Stimulated activated CD8-positive, alpha-beta memory T cell treated with anti-CD3 and anti-CD28 coated beads, Interleukin-15, amount 100 ng/mL, for 4 hours (primary cell): ENCODE measurements at places on chromosomes 5 and 9.

- DNase-seq, result no peak
Measured at GRCh38 chr5:154642499-154643245, 112.5 kb upstream of the LARP1 start.

GRCh38 chr5:173329491-173330337 lies 1.5 kb upstream of the STC2 start:
- DNase-seq, result no peak

DNA sequence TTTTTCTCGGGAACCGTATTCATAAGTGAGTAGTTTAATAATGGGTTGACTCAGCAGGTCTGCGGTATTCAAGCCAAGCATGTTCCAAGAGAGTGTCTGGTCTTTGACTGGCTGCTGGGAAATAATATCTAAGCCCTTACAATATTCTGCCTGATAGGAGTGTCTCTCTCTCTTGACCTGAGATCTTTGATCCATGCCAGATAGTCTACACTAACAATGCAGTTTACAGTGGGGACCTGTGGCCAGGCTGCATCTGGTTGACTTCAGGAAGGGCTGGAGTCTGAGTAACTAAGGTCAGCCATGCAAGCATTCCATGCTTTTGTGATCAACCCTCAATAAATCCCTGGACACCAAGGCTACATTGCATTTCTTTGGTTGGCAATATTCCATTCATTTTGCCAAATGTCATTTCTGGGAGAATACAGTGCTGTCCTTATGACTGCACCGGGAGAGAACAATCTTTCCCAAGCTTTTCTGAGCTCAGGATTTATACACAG lies 195.5 kb downstream of the SEMA5A start:
- no peak for DNase-seq

GRCh38 chr5:17217493-17218352 lies at the start of gene BASP1:
BASP1 (plus strand) TSS chr5:17217631; CDS start chr5:17275217, 57,586 bp downstream.
- DNase-seq, result no peak

DNA sequence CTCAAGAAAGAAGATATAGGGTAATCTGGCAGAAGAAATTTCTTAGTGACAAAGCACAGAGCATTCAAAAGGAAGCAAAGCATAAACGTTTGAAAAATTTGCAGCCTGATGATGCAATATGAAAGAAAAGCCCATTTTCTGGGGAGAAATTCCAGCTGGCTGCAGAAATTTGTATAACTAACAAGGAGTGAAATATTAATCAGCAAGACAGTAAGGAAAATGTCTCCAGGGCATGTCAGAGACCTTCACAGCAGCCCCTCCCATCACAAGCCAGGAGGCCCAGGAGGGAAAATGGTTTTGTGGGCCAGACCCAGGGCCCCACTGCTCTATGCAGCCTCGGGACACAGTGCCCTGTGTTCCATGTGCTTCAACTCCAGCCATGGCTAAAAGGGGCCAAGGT lies 359.4 kb downstream of the HINT1 start:
- DNase-seq, result no peak

DNA sequence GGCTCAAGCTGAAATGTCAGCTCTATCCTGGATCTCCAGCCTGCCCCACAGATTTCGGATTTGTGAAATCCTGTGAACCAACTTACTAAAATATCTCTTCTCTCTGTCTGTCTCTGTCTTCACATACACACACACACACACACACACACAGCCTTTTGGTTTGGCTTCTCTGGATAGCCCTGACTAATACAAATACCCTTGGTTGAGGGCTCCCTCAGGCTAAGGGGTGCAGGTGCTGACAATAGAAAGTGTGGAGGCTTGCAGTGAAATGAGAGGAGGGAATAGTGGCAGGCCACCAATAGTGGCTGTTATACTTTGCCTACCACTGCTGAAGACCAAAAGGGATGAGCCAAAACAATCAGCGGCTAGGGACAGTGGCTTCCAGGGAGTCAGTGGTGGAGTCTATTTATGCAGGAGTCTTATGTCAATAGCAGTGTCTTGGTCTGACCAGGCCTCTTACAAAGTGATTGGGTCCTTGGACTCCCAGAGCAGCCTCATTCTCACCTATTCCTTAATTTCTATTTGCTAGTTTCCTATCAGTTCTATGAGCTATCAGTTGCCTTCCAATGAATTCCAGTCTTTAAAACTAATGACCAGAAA lies 93.2 kb upstream of the GAS1 start:
- DNase-seq, result no peak

DNA sequence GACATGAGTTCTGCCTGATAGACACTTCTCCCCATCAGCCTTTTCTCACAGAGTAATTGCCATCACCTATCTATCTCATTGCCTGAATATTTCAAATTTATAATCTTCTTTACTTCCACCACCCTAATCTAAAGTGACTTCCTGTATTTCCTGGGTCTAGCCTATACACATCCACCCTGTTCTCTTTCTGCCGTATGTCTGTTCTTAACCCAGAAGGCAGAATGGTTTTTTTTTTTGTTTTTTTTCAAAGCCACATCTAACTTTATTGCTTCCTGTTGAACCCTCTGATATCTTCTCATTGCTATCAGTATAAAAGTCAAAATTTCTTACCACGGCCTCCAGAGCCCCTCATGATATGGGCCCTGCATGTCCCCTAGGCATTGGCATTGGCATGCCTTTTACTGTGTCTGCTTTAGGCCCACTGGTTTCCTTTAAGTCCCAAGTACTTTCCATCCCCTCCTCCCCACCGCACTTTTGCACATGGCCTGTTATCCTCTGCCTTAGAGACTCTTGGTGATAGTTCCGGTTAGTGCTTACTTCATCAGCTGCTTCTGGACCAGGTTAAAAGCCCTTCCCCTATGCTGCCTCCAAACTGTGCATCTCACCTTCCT lies 159.9 kb downstream of the MAN2A1 start:
- DNase-seq, result no peak

DNA sequence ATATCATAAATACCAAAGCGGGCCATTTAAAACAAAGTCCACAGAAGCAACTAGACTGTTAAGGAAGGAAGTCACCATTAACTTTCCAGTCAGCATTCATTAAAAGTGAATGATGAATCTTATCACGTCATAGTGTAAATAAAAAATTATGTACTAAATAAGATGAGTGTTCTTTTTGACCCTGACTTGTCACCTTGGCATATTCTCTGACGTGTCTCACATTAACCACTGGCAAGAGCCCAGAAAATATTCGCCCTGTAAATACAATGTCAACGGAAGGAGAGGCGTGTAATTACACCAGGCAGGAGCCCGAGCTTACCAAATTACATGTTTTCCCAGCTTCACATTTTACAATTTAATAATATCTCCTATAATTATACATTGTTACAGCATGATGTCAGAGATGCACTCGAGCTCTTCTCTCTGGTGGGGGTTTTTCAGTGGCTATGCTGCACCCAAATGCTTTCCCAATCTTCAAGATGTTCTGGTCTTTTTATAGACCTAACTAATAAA lies 29.3 kb upstream of the UBE2QL1 start:
- no peak for DNase-seq

DNA sequence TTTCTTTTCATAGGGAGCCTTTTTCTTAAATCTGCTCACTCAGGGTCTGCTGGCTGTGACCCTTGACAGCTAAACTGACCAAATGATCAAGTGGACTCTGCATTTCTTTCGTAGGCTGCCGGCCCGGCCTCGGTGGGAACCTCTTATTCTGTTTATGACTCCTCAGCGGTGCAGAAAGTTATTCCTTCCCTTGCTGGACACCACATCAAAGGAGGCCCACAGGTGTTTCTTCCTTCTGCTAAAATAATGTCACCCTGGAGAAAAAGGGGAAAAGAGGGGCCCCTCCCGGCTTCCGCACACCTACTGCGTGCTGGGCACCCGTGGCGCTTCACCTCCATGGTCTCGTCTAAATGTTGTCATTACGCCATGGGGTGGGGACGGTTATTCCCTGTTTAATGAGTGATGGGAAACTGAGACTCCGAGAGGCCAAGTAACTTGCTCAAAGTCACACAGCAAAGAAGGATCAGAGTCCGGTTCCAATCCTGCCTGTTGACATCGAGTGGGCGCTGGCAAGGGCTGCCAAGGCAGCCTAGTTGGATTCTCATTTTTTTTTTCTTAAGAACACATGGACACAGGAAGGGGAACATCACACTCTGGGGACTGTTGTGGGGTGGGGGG lies 72.3 kb downstream of the CFAP77 start:
- DNase-seq, result no peak

DNA sequence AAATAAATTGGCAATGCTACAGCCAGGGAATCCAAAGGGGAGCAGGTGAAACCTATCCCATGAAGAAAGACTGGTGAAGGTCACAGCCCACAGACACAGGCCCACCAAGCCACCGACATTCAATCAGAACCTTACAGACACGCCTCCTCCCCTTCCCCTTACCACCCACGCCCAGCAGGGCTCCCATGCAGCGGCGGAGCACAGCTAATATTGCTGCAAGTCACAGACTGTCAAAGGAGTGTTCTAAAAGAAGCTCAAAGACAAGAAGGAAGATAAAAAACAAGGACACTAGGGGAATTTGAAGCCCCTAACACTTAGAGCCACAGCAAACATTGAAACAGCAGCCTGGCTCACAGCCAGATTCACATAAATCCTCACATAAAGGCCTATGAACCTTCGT lies 91.2 kb downstream of the MED10 start:
- DNase-seq, result no peak

DNA sequence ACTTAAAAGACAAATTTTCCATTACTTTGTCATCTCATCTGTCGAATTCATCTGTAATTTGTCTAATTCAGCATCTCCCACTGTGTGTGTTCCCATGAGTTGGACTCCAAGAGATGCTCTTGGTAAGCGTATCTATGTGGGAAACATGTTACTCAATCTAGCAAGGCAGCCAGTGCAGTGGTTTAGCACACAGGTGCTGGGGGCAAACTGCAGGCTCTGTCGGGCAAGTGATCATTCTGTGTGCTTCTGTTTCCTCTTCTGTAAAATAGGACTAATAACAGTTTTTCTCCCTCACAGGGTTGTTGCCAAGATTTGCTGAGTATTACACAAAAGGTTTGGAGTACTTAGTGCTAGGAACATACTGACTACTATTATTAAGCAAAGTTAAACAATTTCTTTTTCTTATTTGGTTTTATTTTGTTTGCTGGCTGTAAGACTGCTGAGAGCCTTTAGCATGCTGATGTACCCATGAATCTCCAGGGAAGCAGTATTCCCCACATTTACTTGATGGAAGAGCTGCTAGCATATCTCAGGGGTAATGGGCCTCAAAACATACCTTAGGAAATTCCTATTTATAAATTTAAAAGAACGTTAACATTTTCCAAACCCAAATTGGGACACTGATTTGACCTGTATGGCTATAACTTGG lies 709 bp upstream of the GAPT start:
- no peak for DNase-seq

DNA sequence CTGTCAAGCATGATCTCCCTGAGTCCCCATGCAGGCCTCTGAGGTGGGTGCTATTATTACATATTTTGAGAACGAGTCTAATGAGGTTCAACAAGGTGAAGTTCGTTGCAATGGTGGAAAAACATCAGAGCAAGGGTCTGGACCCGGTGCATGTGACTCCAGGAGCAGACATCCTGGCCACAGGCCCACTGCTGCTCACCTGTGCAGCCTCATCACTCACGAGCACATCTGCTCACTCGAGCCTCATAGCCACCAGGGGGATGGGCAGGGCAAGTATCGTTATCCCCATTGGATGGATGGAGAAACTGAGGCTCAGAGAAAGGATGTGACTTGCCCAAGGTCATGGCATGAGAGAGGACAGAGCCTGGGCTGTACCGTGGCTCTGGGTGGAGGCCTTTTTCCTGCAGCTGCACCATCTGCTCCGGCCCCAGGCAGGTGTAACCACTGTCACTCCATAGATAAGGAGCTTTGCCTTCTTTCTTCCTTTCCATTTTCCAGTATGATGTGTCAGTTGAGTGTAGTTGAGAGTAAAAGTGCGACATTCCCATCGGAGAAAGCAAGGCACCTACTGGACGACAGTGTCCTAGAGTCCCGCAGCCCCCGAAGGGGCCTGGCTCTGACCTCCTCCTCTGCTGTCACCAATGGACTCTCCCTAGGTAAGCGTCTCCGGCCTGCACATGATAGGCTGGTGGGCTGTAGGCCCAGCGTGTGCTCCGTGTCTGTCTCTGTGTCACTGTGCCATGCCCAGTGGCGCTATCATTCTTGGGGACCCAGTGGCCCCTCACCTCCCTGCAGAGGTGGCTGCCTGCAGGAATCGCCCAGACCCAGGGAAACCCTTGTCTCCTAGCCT lies 68.4 kb upstream of the GARNL3 start:
- no peak for DNase-seq

DNA sequence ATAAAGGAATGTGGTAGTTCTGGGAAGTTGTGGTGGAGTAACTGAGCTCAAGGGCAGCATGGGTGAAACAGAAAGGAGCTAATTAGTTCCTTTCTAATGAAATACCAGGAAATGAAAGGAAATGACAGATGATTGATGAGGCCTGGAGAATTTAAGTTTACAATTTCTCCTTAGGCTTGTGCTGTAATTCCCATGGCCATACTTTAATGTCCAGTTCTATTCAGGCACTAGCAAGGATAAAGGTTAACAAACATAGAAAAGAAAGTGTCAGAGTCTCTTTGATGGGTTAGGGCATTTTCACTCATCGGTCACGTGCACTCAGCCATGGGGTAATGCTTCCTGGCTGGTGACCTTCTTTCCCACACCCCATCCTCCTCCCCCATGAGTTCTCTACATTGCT lies 70.3 kb downstream of the CTSL start:
- DNase-seq, result no peak

GRCh38 chr9:15103290-15103689 lies 193.1 kb upstream of the FREM1 start:
- no peak for DNase-seq

DNA sequence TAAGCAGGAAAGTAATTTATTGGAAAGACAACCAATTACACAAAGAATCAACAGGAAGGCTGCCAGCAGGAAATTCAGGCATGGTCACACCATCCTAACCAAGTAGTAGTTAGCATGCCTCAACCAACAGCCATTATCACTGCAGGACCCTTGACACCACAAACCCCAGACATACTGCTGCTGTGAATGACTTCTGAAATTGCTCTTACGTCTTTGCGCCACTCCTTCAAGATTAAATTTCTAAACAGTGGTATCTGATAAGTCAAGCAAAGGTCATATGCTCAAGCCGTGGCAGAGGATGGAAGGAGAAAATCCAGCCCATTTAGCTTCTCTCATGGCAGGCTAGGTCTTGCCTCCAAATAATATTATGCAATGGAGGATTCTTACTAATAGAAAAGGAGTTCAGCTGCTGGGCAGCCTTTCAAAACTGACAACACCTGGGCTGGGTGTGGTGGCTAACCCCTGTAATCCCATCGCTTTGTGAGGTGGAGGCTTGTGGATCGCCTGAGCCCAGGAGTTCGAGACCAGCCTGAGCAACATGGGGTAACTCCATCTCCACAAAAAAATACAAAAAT lies 5.0 kb upstream of the PTGER4 start:
- no peak for DNase-seq

GRCh38 chr5:160556846-160557245 lies 135.2 kb downstream of the PTTG1 start:
- DNase-seq, result no peak
